GM12865 (cell line): ENCODE measurements at places on chromosomes 1 and 21.
A peak's percentile ranks its signal among the peaks of the same experiment; 100 is the strongest.

GRCh38 chr1:76547916-76548315 lies 319.4 kb upstream of the ST6GALNAC5 start:
- DNase-seq: no peak

DNA sequence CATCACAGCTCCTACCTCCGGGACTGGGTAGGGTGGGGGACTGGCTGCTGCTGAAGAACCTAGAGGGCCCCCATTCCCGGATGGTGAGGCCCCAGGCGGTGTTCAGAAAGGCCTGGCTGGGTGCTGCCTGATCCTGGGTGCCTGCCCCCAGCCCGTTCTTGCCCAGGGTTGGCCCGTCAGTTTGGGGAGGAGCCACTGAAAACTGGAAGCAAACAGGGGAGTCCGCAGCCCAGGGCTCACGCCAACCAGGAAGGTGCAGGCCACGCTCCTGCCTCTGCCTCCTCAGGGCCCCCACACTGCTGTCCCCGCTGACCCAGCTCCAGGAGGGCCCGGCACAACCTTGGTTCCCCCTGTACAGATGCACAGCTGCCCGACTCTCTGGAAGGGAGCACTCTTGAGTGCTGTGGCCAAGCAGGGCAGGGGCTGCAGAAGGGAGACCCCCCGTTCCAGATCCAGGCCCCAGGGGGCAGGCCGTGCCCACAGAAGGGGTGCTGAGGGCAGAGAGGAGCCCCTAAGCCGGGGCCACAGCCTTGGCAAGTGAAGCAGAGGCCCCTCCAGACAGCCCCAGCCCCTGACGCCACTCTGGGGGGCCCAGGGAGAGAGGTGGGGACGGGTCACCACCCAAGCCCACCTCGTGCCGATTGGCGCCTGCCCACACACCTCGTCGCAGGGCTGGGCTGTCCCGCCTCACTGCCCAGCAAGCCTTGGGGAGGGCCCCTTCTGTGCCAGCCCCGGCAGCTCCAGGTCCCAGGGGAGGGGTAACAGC lies 5.5 kb downstream of the C1QTNF12 start:
- no peak for DNase-seq

DNA sequence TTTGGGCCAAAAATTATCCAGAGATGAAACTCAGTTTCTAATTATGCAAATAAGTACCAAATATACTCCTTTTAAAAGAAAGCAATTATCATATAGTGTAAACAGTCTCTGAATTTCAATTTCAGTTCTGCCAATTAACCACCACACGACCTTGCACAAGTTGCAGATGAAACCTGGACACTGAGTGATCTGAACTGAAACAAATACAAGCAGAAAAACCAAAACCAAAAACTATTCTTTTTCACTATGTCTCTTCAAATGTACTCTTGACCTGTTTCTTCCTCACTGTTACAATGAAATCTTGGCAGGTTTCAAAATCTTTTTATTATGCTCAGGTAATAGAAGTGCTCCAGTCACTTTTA lies 79.2 kb downstream of the TYW3 start:
- peak; percentile 80 for DNase-seq

DNA sequence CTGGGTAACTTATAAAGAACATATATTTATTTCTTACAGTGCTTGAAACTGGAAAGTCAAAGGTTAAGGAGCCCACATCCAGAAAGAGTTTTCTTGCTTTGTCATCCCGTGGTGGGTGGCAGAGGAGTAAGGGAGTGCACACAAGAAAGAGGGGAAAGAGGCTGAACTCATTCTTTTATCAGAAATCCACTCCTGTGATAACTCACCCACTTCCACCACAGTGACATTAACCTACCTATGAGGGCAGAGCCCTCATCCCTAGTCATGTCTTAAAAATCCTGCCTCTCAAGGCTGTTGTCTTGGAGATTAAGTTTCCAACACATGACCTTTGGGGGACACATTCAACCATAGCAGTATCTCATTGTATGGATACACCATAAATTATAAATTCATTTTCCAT lies 32.5 kb upstream of the RGS4 start:
- DNase-seq: no peak

GRCh38 chr1:192453360-192453992 lies 122.1 kb upstream of the RGS1 start:
- no peak for DNase-seq

GRCh38 chr1:162281426-162281825 lies 95.2 kb downstream of the SPATA46 start:
- DNase-seq: no peak

GRCh38 chr1:168960595-168960994 lies 145.9 kb upstream of the ATP1B1 start:
- no peak for DNase-seq

DNA sequence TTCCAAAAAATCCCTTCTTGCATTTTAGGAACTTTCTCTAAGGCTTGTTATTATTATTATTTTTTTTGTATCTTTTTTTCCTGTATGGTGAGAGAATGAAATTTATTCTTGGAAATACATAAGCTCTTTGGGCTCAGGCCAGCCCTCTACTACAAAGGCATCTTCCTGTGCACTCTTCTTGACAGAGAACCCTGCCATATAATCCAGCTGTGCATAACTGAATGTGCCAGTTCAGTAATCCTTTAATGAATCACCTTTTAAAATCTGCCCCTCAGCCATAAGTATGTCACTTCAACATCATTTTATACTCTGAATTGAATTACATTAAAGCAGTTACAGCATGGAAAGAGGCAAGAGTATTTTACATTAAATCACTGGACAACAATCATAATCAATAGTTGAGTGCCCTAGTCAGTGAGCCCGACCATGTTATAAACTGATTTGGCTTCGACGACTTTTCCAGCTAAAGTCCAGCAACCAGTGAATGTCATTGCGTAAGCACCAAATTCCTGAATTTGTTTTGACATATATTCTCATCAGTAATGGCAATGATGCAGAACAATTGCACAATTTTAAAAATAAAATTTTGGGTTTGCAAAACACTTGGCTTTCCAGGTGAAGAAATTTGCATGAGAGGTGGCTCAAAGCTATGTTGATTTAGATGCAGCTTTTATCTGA lies 59.2 kb upstream of the KCNK2 start:
- no peak for DNase-seq
